GF-D8 (cell line): ENCODE measurements at places on chromosomes 1 and 21.

DNA sequence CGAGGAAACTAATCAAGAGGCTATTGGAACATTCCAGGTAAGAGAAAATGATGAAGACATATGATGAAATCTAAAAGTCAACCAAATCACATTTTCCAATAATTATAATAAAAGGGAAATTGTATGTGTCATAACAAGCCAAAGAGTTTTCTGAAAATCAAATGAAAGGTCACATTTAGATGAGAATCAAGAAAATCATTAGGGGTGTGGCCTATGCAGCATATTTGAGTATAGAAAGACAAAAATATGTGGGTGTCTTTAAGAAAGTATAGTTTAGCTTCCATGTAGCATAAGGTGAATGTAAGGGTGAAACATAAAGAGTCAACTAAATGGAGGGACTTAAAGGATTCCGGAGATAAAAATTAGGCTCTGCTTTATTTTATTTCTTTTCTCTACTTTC, 9.2 kb upstream of the RNPC3 start:
- DNase-seq: no peak

DNA sequence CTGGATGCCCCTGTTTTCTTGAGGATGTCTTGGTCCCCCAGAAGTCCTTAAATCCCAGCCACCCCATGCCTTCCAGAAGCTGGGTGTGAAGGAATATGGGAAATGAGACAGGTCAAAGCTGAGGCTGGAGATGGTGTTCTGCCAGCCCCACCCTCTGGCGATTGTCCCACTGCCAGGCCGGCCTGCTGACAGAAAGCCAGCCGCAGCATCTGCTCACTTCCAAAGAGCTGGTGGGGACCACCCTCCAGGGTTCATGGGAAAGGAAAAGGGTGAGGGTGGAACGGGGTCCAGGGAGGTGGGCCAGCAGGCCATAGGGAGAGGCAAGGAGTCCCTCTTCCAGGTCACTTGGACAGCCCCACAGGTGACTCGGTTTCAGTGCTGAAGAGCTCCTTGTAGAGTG, 1.9 kb upstream of the LINGO4 start:
- no peak for DNase-seq

- no peak for DNase-seq
These were observed 52.1 kb upstream of the CD5L start for GRCh38 chr1:157893686-157894085.

DNA sequence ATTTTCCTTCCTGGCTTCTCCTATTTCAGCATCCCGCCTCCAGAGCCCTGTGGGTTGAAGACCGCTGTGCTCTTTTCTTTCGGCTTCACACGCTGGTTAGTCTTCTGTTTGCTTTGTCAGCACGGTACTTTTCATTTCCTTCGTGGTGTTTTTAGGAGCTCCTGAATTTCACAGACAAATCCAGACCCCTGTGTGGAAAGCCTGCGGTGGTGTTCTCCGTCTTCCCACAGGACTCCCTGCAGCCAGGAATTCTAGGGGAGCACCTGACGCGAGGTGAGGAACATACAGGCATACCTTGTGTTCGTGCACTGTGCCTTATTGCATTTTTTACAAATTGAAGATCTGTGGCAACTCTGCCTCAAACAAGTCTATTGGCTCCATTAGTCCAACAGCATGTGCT, 210.2 kb upstream of the MAP1LC3C start:
- no peak for DNase-seq

GRCh38 chr1:76501136-76501535, 366.1 kb upstream of the ST6GALNAC5 start:
- no peak for DNase-seq

DNA sequence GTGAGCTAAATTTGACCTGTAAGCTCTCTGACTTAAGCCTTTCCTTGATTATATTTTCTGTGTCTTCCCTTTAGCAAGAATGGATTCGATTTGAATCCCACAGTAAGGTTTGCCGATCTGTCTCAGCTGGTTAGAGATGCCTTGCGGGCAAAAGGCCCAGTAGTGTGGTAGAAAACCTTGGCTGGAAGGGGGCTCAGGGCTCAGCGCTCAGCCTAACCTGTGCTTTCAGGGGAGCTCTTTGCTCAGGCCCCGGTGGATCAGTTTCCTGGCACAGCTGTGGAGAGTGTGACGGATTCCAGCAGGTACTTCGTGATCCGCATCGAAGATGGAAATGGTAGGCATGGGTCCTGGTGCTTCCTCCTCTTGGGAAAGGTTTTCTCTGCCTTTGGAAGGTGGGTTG, 7.1 kb downstream of the NECAP2 start:
- no peak for DNase-seq

DNA sequence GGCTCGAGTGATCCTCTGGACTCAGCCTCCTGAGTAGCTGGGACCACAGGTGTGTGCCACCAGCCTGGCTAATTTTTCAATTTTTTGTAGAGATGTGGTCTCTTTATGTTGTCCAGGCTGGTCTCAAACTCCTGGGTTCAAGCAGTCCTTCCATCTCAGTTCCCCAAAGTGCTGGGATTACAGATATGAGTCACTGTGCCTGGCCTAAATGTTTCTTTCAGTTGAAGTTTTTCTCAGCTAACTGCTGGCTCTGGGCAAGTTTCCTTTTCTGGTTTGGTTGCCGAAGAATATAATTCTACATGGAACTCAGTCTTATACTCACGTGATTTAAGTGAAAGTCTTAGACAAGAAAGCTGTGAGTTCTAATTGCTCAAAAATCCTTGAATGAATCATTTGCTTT, 57.0 kb downstream of the SASS6 start:
- DNase-seq: no peak

GRCh38 chr1:181208967-181209366, 120.5 kb downstream of the IER5 start:
- DNase-seq: no peak

- no peak for DNase-seq
These were observed 57.4 kb downstream of the COL6A1 start for GRCh38 chr21:46038871-46039397.

DNA sequence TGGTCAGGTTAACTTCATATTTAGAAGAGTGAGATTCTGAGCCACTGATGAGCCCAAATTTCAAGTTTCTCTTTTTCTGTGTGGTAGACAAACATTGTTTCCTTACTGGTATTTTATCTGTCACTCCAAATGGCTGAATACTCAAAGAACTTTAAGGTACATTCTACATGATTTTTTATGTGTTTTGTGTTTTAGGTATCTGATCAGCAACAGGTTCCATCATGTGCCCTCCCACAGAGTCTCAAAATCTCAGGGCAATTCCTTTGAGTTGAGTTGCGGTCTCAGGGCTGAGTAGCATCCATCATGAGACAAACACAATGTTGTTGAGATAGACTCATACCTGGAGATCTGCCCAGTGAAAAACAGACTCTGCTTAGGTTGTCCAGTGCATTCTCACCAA, 14.7 kb upstream of the CEP350 start:
- DNase-seq: no peak

GRCh38 chr1:22387919-22388580, 63.6 kb upstream of the ZBTB40 start:
- no peak for DNase-seq

DNA sequence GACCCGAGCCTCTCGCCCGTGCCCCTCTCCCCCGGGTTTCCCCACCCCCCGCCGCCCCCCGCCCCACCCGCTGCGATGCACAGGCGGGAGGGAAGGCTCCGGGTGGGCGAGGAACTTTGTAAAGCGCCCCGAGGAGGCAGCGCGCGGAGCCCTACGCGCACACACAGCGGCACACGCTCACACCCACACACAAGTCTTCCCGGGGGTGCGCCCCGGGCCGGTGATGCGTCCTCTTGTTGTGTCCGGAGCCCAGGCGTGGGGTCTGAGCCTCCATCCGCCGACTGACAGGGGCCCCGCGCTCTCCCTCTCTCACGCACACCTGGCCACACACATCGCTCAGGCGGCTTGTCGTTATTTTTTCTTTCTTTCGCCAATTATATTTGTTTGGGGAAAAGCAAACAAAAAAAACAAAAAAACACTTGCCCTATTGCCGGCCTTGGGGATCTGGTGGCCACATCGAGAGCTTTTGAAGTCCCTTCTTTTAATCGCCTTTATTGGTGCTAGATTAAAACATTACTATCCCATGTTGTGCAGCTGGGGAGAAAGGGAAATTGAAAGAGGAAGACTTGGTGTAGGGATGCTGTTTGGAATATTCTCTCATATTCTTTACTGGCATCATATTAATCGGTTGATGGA, 770 bp downstream of the NTNG1 start:
- no peak for DNase-seq

- no peak for DNase-seq
These were observed 216.5 kb downstream of the URB2 start for GRCh38 chr1:229842302-229843255.

DNA sequence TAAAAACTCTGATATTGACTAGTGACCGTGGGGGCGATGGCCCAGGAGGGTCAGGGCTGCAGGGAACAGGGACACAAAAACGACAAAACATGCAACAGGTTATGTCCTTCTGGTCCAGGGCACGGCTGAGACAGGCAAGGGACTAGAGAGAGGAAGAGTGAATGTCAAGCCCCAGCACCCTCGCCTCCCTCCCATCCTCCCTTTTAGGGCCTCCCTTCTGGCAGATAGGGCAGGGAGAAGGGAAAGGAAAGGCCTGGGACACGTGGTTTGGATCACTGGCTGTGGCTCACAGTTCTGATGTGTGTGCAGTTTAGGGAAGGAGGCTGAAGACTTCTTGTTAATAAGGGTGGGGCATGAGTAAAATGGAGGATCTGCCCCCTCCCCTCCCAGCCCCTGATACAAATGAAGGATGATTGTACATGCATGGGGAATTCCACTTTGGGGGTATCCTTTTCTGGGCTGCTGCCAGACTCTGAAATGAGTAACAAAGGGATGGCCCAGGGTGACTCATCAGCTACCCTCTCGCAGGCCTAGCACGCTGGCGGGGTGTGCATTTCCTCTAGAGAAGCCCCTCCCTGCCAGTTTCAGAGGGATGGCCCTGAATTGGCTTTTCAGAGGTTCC, 14.2 kb downstream of the CAPN2 start:
- DNase-seq: no peak

DNA sequence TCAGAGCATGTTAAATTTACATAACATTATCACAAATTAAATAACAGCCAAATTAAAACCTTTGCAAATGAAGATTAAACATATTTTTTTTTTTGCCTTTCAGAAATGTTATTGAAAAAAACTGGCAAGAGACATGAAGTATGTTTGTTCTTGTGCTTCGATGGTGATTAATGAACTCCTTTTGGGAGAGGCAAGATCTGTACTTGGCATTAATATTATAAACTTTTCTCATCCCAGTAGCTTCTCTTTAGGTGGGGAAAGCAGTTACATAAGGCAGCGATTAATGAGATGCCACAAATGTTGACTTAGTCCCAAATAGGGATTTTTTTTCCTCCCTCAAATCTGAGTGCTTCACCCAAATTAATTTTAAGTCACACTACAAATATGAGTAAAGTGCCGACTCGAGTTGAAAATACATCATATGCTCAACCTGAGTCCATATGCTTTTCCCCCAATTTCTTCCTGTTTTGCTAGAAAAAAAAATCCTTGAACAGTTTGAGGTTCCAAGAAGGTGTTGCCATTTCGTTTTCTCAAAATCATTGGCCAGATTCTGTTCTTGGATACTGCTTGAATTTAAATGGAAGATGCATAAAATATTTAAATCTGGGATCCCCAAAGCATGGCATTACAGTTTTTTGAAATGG, 294.5 kb downstream of the VAV3 start:
- DNase-seq: no peak

- no peak for DNase-seq
These were observed 142.2 kb downstream of the NFIA start for GRCh38 chr1:61224609-61225008.

GRCh38 chr21:42584296-42584641, 69.2 kb upstream of the PDE9A start:
- DNase-seq: no peak

- no peak for DNase-seq
These were observed 23.5 kb downstream of the ANGPTL1 start for GRCh38 chr1:178847396-178847849.

GRCh38 chr1:232797856-232798510, 7.2 kb upstream of the MAP10 start:
- no peak for DNase-seq

DNA sequence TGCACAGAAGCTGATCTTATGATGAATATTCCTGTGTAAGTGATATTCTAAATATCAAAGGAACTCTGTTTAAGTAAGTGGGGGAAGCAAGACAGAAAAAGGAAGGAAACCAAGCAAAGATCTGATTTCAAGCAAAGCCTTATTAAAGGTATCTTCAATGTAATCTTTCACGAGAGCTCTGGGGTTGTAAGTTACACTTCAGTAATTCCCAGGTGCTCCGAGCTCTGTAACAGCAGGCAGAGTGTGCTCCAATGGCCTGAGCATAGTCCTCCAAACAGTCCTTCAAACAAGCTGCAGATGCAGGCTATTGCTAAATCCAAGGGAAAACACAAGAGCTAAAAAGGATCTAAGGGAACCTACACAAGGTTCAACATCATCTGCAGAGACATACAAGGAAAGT, 949.7 kb upstream of the TMPRSS15 start:
- no peak for DNase-seq

DNA sequence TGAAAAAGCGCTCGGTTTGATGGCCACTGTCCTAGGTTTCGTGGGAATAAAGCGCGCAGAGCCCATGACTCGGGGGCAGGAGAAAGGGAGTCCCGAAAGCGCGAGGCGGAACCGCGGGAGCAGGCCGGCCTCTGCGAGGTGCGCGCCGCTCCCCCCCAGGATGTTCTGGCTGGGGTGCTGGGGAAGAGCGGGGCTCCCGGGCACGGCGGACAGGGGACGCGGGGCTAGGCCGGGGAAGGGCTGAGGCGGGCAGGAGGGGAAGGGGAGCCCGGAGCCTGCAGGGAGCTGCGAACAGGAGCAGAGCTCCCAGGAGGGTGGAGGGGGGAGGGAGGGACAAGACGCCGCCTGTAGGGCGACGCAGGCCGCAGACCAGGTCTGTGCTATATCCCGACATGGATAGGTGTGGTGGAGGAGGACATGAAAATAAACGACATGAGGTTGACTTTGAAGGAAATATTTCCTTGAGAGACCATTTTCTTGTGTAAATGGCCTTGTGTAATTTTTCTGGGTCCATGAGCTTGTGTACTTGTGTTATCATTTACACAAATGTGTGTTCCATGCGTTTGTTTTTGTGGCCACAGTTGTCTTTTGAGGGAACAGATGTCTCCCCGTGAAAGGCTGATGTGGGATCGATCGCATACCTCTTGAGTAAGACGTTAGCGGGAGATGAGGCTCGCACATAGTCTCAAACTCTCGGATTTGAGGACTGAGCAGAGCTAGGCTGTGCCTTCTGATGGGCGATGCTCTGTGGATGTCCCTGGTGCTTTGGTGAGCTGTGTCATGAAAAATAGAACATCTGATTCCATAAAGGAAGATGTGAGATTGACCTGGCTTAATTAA, 1.3 kb downstream of the PCNT start:
- peak; percentile 29 for DNase-seq
